Upper lobe of left lung (tissue), 6 donors: ENCODE measurements at places on chromosomes 5 and 9.

DNA sequence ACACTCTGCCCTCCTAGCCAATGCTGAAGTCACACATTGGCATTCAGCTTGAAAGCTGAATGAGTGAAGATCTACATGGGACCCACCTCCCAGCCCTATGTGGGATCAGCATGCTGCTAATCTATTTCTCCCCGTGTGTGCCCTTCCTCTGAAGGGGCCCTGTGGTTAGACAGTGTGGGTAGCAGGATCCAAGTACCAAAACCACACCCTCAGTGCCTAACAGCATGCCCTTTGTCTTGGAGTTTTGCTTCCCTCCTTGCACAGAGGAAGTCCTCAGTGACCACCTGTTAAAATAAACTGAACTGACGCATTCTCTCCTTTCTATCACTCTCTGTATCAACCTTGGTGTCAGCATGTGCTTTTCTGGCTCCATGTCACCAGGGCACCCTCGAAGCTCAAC is 25.0 kb downstream of the SH3TC2 start:
- DNase-seq: no peak

DNA sequence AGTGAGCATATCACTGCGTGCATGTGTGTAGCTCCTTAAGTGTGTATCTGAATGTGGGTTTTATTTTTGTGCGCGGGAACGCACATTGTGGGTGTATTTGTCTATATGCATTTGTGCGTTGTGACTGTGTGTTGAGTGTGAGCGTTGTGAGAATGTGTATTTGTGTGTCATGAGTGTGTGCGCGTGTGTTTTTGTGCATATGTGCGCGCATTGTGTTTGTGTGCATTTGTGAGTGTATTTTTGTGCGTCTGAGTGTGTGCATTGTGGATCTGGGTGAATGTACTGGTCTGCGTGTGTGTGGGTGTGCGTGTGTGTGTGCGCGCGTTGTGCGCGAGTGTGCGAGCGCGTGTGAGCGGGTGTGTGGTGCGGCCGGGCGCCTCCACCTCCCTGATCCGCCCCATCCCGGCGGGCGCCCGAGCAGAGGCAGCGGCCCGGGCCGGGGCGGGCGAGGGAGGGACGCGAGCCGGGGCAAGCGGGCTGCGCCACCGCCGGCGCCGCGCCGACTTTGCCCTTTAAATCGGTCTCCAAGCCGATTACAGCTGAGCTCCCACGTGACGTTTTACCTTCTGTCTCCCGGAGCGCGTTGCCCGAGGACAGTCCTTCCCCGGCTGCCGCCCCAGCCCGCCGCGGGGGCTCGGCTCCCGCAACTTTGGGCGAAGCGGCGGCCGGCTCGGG is at the start of gene RASGRF2:
TSS of gene RASGRF2 (plus strand) at position 596 of the 675 bp plus-strand sequence. CDS start 376 bp downstream, outside the sequence.
- DNase-seq: peak; percentile 87

- no peak for DNase-seq
Observed at GRCh38 chr5:868428-869135, 17.8 kb upstream of the ZDHHC11 start.

GRCh38 chr9:75855509-75855908 is 35.0 kb upstream of the PCSK5 start:
- no peak for DNase-seq

DNA sequence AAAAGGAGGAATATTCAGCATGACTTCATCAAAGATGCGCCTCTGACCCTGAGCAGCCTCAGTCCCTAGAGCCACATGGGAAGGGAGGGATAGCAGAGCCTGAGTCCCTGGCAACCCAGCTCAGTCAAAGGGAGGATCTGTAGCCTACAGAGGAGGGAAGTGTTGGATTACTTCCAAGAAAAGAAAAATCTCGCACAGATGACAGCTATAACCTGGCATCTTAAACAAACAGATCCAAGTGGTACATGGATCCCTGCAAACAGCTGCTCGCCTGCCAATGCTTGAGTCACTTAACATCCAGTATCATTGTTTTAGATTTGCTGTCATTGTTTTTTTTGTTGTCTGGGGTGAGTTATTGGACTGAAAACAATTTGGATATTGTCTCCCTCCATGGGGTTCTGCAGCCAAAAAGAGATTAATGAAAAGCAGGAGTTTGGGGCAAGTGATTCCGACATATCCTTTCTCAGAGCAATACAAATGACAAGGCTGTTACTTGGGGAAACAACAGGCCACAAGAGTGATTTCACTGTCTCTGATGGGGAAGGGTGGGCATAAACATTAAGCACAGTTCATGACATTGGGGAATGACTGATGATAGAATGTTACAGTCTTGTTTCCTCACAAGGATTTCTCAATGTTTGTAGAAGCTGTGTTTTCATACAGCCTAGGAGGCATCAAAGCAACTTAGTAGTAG is 153.5 kb upstream of the KIF2A start:
- no peak for DNase-seq

- no peak for DNase-seq
Observed at GRCh38 chr5:126973193-126973592, 57.2 kb downstream of the MARCHF3 start.

- DNase-seq: no peak
Observed at GRCh38 chr5:61569353-61569752, 237.3 kb downstream of the ZSWIM6 start.

DNA sequence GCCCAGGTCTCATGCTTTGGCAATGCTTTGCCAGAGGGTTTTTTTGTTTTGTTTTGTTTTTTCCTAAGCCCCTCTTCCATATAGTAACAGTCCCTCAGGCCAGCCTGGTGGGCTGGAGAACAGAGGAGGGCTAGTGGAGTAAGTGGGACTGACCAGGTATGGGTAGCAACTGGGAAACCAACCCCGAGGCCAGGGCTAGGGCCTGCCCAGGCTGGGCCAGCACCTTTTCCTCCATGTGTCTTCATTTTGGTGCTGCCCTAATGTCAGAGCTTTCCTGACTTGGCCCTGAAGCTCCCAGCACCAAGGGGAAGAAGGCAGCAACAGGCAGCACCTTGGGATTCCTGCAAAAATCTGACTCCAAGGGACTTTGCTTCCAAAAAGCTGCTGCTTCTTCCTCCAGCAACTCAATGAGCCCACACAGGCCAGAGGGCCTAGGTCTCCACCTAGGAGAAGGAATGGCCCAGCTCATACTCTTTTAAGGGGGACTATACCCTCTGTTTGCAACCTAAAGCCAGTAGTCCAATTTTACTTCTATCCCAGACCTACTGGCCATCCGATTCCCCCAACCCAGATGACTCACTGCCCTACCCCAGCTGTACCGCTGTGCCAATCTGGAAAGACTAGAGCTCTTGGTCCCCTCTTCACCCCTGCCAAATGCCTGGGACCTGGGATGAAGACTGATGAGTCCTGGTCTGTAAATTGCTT is 105.1 kb downstream of the PSD2 start:
- DNase-seq: no peak

- no peak for DNase-seq
Observed at GRCh38 chr9:35687972-35688557, 1.7 kb downstream of the TPM2 start.

- DNase-seq: no peak
Observed at GRCh38 chr5:115070737-115071136, 99.0 kb downstream of the TRIM36 start.

GRCh38 chr9:91693226-91693625 is 256.8 kb downstream of the ROR2 start:
- no peak for DNase-seq

- DNase-seq: no peak
Observed at GRCh38 chr5:87398981-87399614, 13.6 kb downstream of the CCNH start.

DNA sequence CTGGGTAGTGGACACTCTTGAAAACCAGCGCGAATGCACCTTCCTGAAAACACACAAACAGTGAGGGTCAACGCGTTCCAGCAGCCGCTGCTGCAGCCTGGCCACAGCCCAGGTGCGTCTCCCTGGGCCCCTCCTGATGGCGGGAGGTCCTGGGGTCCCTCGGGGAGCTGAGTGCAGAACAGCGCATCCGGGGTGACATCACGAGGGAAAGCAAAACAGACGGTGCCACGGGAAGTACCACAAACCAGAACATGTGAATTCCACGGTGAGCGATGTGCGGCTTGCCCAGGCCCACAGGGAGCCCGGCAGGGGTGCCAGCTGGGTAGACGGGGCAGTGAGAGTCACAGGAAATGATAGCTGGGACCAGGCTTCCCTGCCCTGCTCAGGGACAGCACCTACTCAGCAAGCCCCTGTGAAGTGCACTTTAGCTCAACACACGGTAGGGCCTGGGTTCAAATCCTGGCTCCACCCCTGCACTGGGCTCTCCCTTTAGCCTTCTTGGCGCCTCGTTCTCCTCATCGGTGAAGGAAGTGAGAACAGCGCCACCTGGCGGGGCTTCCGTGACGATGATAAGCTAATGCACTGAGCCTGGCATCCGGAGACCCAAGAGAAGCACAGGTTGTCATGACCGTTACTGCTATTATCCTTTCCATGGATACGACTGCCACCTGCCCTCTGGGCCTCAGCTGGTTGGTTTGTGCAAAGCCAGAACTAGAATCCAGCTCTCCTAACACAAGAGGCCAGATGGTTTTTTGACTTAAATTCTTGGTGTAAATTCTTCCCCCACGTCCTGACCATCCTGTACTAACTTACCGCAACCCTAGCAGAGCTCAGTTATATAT is 24.6 kb downstream of the GFPT2 start:
- DNase-seq: peak; percentile 67

- DNase-seq: no peak
Observed at GRCh38 chr5:110899566-110900412, 161.0 kb downstream of the SLC25A46 start.

DNA sequence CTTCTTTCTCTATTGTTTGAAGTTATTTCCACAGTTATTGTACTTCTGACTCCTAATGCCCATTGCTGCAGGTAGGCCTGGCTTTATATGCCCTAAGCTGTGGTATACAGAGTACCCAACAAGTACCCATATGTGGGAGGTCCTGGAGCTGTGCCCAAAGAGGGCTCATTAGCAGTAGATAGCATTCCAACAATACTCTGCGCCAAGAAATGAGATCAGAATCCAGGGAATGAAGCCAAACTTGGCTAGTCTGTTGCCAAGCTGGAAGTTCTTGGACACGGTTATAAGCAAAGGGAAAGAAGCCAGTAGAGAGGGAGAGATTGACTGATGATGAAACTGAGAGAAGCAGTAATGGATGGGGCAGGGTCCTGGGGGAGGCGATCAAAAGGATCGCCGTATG is 29.7 kb upstream of the FAM169A start:
- DNase-seq: no peak
